ENCODE measurements at places on chromosomes 6 and 20. TPM values are rescaled to one million over a fixed set of nuclear protein-coding genes. Genes with fewer than 3 reads are reported as not detected.

Gene SCRT2
- total RNA-seq: 4.1 TPM

DNA sequence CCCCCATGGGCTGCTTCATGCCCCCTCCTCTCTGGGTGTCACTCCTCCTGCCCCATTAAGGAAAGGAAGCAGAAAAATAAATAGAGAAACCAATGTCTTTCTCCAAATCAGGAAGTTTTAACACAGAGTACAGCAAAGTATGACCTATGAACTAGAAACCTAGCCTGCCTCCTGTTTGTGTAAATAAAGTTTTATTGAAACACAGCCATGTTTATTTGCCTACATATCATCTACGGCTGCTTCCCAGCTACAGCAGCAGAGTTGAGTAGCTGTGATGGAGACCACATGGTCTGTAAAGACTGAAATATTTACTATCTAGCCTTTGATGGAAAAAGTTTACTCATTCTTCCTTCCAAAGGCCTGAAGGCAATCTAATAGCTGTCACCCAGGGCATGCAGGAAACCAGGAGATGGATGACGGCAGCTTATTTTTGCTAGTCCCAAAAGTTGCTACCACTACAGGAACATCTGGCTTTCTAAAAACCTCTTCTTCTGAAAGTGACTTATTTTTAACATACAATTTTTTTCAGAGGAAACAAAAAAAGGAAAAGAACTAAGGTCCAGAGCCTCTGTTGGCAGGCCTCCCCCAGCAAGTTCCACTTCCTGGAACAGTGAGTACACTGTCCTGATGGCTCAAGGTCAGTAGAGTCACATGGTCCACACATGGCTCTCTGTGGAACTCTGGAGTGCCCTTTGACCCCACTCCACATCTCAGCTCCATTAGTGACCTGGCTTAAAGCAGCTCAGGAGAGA, 287.8 kb downstream of the PTPRT start:
- no peaks in the 10 kb centered on the region for H3K36me3 ChIP-seq
- no peak overlapping the region for H3K4me3 ChIP-seq
- peaks cover 12% of the 10 kb centered on the region for H3K27me3 ChIP-seq
- DNase-seq: no peak
- H3K4me1 ChIP-seq: no peaks in the 10 kb centered on the region

DNA sequence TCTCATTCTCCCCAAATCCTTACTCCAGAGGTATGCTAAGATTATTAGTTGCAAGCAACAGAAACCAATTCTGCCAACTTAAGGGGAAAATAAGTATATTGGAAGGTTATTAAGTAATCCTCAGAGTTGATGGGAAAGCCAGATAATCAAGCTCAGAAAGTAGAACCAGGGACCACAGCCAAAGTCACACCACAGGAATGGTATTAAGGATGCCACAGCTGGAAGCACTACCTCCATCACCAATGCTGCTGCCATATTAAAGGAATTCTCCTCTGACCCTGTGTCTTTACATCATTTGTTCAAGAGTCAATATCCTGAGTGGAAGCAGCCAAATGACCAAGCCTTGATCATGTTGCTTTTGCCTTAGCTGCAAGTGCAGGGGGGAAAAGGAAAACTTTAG, 9.9 kb downstream of the PROCR start:
- DNase-seq: no peak
- H3K4me1 ChIP-seq: no peaks in the 10 kb centered on the region
- H3K27me3 ChIP-seq: peaks cover 41% of the 10 kb centered on the region
- no peak overlapping the region for H3K27ac ChIP-seq

GRCh38 chr20:44138867-44139266, 48.1 kb downstream of the JPH2 start:
- H3K27me3 ChIP-seq: no peaks in the 10 kb centered on the region
- H3K36me3 ChIP-seq: no peaks in the 10 kb centered on the region
- H3K27ac ChIP-seq: no peak overlapping the region
- DNase-seq: no peak
- H3K4me3 ChIP-seq: no peak overlapping the region
- peaks cover 12% of the 10 kb centered on the region for H3K4me1 ChIP-seq

DNA sequence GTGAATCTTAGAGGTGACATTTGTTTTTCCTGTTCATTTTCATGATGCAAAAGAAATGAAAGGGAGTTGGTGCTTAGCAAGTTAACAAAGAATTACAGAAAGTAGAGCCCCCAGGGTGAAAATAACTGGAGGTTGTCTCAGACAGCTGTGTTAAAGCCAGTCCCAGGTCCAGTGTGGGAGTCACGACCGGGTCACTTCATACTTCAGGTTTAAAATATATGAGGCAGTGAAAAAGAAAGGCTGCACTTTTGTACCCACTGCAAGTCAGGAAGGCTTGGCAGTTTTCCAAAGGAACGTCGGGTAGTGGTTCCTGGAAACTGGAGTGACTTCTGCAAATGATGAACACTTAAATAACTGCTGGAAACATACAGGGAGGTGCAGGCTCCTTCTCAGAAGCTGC, 91.5 kb upstream of the THBS2 start:
- H3K4me1 ChIP-seq: no peaks in the 10 kb centered on the region
- no peak overlapping the region for H3K4me3 ChIP-seq
- no peak overlapping the region for H3K27ac ChIP-seq
- H3K36me3 ChIP-seq: no peaks in the 10 kb centered on the region

All from neural crest cell (in vitro differentiated cells).